Astrocyte of the spinal cord (primary cell): ENCODE measurements at places on chromosomes 2 and 18.

GRCh38 chr2:240711296-240711695 is 19.6 kb downstream of the AQP12A start:
- no peak for DNase-seq

DNA sequence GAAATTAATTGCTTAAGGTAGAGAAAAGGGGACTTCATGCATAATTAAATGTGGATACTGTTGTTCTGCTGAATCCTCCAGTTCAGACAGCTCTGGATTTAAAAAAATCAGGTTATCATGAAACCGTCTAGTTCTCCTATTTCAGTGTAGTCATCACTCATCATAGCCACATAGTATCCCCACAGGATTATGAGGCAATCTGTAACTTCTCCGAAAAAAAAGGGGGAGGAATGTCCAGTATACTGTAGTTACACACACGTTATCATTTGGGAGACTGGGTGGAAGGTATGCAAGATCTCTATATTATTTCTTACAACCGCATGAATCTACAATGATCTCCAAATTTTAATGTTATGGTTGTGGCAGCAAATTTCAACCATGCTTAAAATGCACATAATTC is 114.0 kb downstream of the HIBCH start:
- peak; percentile 17 for DNase-seq

DNA sequence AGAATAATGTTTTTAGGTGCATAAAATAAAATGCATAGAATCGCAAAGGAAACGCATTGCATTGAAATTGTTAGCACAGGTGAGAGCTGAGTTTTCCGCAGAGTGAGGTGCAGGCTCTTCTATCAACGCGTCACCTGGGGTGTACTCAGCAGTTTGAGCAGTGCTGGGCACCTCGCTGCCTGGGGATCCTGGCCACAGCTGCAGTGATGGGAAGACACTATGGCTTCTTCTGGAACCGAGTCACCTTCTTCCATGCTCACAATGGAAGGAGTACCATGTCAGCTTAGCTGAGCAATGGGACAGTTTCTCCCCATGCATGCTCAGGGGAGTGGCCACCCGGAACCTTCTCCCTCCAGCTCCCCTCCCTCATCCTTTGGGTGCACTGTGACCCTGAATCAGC is 95.4 kb upstream of the OTOS start:
- DNase-seq = no peak

- peak; percentile 6 for DNase-seq
Measured at GRCh38 chr2:225865468-225865867, 466.0 kb downstream of the NYAP2 start.

GRCh38 chr18:55494899-55495298 is 93.1 kb downstream of the TCF4 start:
- peak; percentile 76 for DNase-seq

GRCh38 chr2:71807581-71808451 is 339.8 kb downstream of the CYP26B1 start:
- DNase-seq = no peak

DNA sequence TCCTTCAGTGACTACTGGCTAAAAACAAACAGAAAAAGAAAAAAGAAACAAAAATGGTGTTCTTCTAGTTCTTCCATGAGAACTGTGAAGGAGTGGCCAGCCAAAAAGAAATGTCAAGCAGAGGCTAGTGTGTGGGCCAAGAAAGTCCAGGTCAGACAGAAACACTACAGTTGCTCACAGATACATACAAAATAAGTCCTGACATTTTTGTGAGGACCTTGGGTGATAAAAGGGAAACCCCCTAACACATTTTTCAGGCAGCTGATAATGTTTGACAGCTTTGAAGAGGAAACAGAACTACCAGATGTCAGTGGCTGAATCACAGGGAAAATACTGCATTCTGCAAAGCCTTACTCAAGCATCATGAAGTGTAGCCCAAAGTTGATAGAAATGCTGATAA is 28.1 kb downstream of the ARHGAP25 start:
- no peak for DNase-seq

DNA sequence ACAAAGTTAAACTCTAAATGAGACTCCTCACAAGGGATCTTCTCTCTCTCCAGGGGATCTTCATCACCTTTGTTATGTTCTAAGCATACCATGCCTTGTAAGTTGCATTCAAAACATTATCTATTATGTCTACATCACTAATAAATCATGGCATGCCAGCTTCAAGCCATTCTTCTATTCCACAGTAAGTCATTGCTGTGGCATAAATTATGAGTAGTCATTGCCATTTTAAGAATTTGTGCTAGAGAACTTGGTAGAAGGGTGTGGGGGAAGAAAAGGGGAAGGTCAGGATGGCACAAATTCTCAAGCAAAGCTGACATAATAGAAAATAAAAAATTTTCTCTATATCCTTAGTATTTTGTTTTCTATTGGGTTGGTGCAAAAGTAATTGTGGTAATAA is 33.5 kb downstream of the BARD1 start:
- no peak for DNase-seq

GRCh38 chr2:119433636-119434327 is 2.1 kb downstream of the TMEM37 start:
- no peak for DNase-seq

DNA sequence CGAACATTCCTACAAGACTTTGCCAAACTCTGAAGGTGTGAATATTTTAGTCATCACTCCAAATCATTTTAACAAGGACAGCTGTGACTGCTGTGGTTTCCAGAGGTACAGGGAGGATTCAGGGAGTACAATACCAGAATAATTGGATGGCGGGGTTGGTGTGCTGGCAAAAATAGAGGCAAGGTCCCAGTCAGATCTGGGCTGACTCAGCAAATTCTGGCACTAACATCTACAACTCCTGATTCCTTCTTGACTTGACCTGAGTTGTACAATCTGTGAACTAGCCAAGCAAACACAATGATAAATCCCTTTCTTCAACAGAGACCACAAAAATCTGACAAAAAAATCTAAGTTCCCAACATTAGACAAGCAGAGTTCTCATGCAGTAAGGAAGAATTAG is 40.4 kb downstream of the RMP24 start:
- no peak for DNase-seq

DNA sequence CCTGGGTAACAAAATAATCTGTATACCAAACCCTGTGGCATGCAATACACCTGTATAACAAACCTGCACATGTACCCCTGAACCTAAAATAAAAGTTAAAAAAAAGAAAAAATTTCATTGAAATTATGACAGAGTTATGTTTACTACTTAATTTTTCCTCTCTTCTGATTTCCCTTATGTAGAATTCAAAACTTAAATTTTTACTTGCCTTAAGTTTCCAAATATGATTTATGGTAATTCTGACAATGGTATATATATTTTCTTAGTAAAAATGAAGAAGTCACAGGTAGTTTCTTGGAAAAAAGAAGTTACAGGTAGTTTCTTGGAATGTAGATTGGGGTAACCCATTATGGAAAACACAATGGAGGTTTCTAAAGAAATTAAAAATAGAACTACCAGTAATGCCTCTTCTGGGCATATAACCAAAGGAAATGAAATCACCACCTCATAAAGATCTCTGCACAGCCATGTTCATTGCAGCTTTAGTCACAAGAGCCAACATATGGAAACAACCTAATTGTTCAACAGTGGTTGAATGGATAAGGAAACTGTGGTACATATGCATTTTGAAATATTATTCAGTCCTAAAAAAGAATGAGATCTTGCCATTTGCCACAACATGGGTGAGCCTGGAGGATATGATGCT is 164.9 kb downstream of the BABAM2 start:
- DNase-seq = peak; percentile 22
